ENCODE measurements at places on chromosomes 7 and 10. TPM values are rescaled to one million over a fixed set of nuclear protein-coding genes. Genes with fewer than 3 reads are reported as not detected.

GRCh38 chr7:121837462-121837861 is 35.5 kb upstream of the PTPRZ1 start:
- no peak for DNase-seq

GRCh38 chr10:124892031-124892430 is 49.9 kb upstream of the ZRANB1 start:
- DNase-seq = no peak

GRCh38 chr10:14779001-14779651 is 4.4 kb upstream of the FAM107B start:
- DNase-seq = no peak

DNA sequence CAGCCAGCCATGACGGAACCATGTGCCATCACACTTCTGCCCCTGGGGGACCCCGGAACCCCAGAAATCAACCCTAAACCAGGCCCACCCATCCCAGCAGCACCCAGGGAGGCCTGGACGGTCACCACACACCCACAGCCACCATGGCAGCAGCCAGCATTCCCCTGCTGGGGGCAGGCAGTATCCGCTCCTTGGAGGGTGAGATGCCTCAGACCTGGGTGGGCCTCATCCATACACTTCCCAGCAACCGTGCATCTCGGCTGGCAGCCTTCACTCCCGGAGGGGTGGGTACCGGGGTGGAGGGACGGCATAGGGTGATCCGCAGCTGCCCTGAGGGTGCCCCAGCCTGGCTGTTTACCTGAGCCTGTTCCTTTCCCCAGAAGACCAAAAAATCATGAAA is 69.1 kb upstream of the FAM20C start:
- no peak for DNase-seq

DNA sequence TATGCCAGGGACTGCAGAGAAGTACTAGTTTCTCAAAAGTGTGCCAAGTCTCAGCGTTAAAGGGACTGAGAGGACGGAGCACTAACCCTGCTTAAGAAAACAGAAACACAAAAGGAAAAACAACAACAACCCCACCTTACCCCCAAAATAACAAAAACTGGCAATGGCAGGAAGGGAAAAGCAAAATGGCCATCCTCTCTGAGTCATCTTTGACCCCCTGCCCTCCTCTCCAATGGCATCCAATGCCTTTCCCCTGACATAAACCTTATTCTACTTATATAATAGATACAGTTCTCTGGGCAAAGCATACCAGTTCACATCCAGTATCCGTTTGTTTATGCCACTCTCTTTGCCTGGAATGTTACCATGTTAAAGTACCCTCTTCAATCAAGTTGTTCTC is 1.6 kb downstream of the POLR1F start:
- DNase-seq = no peak

GRCh38 chr10:103188853-103189252 is 4.2 kb downstream of the NT5C2 start:
- DNase-seq = no peak

- peak; percentile 22 for DNase-seq
Observed at GRCh38 chr7:154503962-154504550, 451.9 kb downstream of the DPP6 start.

DNA sequence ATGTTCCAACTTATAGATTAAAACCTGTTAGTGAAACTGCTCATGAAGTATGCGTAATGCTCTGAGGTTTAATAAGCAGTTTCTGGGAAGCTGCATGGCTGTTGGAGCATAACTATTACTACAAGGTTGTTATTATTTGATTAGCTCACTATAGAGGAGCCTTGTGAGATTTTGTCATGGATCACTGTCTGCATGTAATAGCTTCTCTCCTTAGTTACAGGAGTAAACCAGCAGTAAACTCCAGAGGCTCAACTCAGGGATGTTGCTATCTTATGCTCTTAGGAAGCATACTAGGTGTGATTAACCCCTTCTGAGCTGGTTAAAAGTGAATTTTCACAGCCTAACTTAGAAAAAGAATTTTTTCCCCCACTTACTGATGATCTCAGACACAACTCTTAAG is 63.6 kb upstream of the IFRD1 start:
- DNase-seq = no peak

- no peak for DNase-seq
Observed at GRCh38 chr7:81300753-81301152, 381.9 kb upstream of the SEMA3C start.

DNA sequence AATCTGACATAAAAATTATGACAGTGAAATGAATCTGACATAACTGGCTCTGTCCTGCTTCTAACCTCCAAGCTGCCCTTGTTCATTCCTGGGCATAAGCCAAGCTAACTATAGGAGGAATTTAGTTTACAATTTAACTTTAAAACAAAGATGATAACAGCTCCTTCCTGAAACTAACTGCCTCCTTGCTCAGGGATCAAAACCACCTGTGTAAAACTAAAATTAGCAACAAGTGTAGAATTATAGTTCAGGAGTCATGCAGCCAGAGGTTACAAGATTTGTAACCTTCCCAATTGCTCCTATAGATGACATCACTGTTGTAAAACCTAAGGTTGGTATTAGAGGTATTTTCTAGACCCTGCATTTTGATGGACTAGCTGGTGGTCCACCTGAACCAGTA is 256.4 kb upstream of the POM121L12 start:
- DNase-seq = no peak

- no peak for DNase-seq
Observed at GRCh38 chr10:95305606-95306317, 15.0 kb upstream of the PDLIM1 start.

GRCh38 chr10:131819241-131820072 is 81.4 kb upstream of the PPP2R2D start:
- DNase-seq = no peak

- peak; percentile 65 for DNase-seq
Observed at GRCh38 chr7:102456327-102456726, 8.3 kb downstream of the ALKBH4 start.

- no peak for DNase-seq
Observed at GRCh38 chr10:129760416-129760815, 203.7 kb downstream of the EBF3 start.

DNA sequence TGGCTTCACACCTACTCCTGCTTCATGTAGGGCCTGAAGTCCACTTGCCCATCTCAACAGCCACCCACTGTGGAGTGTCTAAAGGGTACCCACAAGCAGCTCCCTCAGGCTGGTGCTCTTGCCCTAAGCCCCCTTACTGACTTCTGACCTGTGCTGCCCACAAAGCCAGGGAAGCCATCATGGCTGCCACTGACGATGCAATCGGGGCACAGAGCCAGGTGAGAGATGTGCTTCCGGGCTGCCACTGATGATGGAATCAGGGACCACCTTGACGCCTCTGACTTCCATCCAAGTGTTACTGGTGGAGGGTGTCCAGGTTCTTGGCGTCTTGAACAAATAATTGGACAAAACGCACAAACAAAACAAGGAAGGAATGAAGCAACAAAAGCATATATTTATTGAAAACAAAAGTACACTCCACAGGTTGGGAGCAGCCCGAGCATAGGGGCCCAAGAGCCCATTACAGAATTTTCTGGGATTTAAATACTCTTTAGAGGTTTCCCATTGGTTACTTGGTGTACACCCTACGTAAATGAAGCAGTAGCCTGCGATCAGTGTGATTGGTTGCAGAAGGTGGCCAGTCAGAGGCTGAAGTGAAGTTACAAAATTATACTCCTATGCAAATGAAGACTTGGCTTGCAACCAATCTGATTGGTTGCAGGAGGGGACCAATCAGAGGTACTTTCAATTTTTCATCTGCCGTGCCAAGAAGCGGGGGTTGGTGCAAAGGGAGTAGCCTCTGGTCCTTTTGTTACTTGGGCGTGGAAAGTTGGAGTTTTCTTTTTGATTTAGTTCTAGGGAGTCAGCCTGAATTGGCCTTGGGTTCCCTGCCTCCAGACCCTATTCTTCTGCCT is 4.5 kb downstream of the CPA2 start:
- DNase-seq = no peak

DNA sequence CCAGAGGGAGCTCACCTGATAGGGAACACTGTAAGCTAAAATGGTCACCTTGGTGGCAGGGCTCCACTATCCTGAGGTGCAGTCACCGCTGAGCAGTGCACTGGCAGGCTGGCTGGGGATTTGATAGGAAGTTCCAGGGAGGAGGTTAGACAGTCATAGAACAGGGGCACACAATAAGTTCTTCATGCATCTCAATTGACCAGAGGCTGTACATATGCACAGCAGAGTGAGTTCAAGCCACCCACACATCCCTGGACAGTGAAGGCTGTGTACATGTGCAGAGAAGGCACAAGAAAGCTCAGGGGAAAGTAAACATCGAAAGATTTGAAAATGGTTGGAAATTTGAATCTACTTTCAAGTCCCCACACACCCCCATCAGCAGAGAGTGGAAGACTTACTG is 13.9 kb downstream of the PRTFDC1 start:
- no peak for DNase-seq

DNA sequence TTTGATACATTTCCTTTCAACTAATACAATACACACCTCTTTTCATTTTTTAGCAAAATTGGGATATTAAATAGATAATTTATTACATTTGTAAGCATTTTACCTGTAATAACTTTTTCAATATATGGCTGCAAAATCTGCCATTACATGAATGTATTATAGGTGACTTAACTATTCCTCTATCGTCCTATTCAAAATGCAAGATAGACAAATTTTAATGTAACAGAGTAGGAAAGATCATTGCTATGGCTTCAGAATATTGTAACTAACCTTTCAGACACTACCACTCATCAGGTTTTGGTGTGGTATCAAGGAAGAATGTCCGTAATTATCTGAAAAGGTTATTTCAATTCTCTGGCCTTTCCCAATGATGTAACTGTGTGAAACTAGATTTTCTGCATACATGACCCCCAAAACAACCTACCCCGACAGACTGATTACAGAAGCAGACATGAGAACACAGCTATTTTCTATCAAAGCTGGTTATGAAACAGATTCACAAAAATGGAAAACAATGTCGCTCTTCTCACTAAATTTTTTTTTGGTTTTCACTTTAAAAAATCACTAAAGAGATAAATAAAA is 211.2 kb downstream of the FAM107B start:
- DNase-seq = no peak

DNA sequence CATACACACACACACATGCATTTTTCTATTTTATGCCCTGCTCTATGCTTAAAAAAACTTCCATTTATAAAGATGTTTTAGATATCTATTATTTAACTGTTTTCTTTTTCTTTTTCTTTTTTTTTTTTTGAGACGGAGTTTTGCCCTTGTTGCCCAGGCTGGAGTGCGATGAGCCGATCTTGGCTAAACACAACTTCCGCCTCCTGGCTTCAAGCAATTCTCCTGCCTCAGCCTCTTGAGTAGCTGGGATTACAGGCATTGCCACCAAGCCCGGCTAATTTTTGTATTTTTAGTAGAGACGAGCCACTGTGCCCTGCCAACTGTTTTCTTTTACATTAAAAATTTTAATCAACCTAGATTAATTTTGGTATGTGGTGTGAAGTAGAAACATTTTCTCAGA is 45.6 kb upstream of the PURB start:
- DNase-seq = no peak

GRCh38 chr7:141575654-141576448 is 24.6 kb downstream of the AGK start:
- no peak for DNase-seq

- DNase-seq = peak; percentile 89
Observed at GRCh38 chr7:7564323-7564780, 2.3 kb upstream of the MIOS start.

DNA sequence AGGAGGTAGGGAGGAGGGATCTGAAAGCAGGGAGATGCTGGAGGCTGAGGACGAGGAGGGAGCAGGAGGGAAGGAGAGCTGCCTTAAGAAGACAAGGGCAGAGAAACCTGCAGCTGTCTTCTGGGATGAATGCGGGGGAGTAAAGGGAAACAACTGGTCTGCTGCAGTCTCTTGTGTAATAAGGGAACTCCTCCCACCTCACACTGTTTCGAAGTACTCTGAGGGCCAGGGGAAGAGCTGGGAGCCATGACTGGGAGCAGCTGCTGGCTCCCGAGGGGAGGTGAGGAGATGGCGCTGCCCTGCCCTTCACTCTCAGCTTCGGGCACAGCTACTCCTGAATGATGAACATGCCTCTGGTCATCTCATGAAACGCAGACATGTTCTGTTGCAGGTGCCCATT is 65.1 kb downstream of the CLEC2L start:
- DNase-seq = no peak

- DNase-seq = no peak
Observed at GRCh38 chr7:45451342-45452035, 122.7 kb upstream of the ADCY1 start.

GRCh38 chr7:36746347-36746746 is 22.1 kb upstream of the AOAH start:
- no peak for DNase-seq

GRCh38 chr7:121109145-121109544 is 120.6 kb downstream of the CPED1 start:
- DNase-seq = no peak

- DNase-seq = no peak
Observed at GRCh38 chr7:106866298-106867281, 1.5 kb downstream of the PIK3CG start.

GRCh38 chr7:97008275-97008917 is 3.0 kb downstream of the DLX6 start:
- no peak for DNase-seq

DNA sequence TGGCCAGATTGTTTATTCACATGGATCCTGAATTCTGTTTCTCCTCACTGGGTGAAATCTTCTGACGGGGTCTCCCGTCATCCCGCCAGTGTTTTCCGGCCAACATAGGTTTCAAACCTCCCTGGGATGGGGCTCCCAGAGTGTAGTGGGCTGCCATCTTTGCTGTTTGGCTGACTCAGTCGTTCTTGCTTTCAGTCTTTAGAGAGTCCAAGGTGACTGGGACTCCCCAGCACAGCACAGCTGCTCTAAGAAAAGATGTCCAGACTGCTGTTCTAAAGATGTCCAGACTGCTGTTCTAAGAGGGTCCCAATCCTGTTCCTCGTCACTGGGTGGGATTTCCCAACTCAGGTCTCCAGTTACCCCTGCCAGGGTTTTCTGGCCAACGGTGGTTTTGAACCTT is 801.9 kb upstream of the IGFBP3 start:
- DNase-seq = no peak

- no peak for DNase-seq
Observed at GRCh38 chr7:3481435-3481834, 180.4 kb downstream of the SDK1 start.

The OR2A5 gene
- not detected for total RNA-seq

The HOXA4 gene
- total RNA-seq = 2.0 TPM

The FAM25G gene
- not detected for total RNA-seq

The HOXA7 gene
- total RNA-seq = 15.0 TPM

The OPN4 gene
- total RNA-seq = not detected

The GPR26 gene
- not detected for total RNA-seq

The ICA1 gene
- total RNA-seq = 16.4 TPM

The PLXNA4 gene
- not detected for total RNA-seq

The HOXA1 gene
- 2.8 TPM for total RNA-seq

The FBXO24 gene
- 2.1 TPM for total RNA-seq

The CTAGE4 gene
- total RNA-seq = 6.0 TPM
